ENCODE measurements at places on chromosomes 2 and 18.

DNA sequence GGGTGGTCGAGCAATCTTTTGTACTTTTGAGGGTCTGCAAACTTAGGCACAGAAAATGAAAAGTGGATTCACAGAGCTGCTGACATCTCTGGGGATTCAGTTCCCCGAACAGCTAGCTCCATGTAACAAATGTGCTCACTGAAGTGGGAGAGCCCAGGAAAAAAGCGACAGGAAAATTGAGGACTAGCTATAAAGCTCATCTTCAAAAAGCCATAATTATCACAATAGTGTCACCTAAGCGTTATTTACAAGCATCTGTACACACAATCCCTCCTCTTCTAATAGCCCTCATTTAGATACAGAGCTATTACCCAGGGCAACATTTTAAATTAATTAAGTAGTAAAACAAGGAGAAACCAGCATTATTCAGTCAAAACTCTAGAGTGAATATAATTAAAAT, 36.1 kb downstream of the RNF152 start:
- no peaks in the 10 kb centered on the region for H3K4me1 ChIP-seq
- H3K36me3 ChIP-seq: no peaks in the 10 kb centered on the region
- H3K27ac ChIP-seq: no peak overlapping the region

- DNase-seq: no peak
- H3K27ac ChIP-seq: no peak overlapping the region
- H3K4me3 ChIP-seq: no peak overlapping the region
- H3K4me1 ChIP-seq: no peaks in the 10 kb centered on the region
- no peaks in the 10 kb centered on the region for H3K36me3 ChIP-seq
- no peaks in the 10 kb centered on the region for H3K27me3 ChIP-seq
Observed at GRCh38 chr2:24813691-24814137, 20.5 kb downstream of the CENPO start.

GRCh38 chr2:72745679-72746368, 80.0 kb downstream of the EXOC6B start:
- peak; percentile 43 for DNase-seq
- H3K4me1 ChIP-seq: no peaks in the 10 kb centered on the region
- H3K4me3 ChIP-seq: no peak overlapping the region
- no peak overlapping the region for H3K27ac ChIP-seq

DNA sequence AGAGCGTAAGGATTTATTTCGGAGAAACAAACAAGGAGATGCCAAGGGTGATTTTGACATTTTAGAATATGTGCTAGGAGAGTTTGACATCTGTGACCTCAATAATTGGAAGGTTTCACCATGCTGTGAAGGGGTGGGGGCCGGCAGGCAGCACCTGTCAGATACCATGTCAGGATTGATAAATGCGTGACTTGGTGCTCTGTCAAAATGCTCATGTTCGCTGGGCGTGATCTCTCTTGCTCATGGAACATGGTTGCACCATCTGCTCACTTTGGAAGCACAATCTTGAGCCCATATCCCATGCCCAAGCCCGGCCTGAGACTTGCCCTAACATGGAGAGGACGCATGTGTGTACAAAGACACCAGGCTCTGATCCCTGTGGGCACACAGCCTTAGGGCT, 347.6 kb downstream of the RNF144A start:
- peaks cover 6% of the 10 kb centered on the region for H3K4me1 ChIP-seq
- H3K27me3 ChIP-seq: no peaks in the 10 kb centered on the region
- H3K27ac ChIP-seq: no peak overlapping the region
- H3K4me3 ChIP-seq: no peak overlapping the region

- no peaks in the 10 kb centered on the region for H3K36me3 ChIP-seq
- H3K27ac ChIP-seq: no peak overlapping the region
- no peak for DNase-seq
Observed at GRCh38 chr2:45812011-45812500, 160.6 kb downstream of the PRKCE start.

DNA sequence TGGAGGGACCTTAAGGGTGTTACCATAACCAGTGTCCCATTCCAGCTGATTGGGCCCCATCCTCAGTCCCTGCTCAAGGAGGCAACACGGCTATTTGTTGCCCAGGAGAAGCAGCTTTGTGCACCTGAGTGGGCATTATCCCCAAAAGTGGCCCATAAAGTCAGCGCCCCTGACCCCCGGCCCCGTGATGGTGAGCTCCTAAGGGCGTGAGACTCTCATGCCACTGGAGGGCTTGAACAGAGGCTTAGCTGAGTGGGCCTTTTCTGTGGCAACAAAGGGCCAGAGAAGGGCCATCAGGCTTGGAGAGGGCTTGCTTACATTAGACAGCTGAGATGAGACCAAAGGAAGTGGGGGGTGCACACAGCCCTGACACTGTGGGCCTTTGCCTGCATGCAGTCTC, 99.2 kb upstream of the RAB6C start:
- peaks cover 11% of the 10 kb centered on the region for H3K4me1 ChIP-seq
- no peaks in the 10 kb centered on the region for H3K27me3 ChIP-seq
- no peak overlapping the region for H3K27ac ChIP-seq
- H3K36me3 ChIP-seq: no peaks in the 10 kb centered on the region

DNA sequence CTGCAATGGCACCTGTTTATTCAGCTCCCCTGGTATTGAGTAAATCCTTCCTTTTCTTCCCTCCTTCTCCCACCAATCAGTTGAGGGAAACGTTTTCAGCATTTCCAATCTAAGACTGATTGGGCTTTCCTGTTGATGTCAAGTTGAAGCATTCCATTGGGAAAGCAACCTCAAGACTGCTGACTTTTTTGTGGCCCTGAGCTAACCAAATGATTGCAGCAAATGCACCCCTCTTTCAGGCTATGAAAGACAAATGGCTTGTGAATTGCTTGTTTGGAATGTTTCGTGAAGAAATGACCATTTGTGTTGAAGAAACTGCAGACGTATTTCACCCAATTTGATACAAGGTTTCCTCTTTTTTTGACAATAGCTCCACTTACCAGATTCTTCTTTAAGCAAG, 303.5 kb downstream of the EPHA4 start:
- no peak for DNase-seq
- no peaks in the 10 kb centered on the region for H3K36me3 ChIP-seq
- no peak overlapping the region for H3K27ac ChIP-seq
- H3K4me1 ChIP-seq: no peaks in the 10 kb centered on the region

- H3K36me3 ChIP-seq: no peaks in the 10 kb centered on the region
- no peak overlapping the region for H3K27ac ChIP-seq
- no peak overlapping the region for H3K4me3 ChIP-seq
Observed at GRCh38 chr2:65377556-65378192, 54.7 kb downstream of the SPRED2 start.

DNA sequence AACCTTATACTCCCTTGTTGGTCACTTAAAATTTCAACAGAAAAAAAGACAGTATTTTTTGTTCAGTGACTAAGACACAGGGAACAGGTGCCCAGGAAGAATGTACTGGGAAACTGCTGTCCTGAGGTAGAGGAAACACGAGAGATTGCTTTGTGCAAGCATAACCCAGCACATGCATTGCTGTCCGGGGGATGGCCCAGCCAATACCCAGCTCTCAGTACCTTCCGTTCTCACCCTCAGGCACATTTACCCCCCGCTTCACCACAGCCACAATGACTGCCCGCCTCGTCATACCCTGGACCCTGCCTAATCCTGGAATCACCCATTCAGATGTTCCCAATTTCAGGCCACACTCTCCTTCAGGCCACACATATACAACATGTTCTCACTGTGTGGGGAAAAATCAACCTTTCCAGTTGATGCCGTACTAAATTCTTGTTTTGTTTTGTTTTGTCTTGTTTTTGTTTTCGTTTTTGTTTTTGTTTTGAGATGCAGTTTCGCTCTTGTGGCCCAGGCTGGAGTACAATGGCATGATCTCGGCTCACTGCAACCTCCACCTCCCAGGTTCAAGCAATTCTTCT, 140.7 kb downstream of the ESCO1 start:
- peaks cover 5% of the 10 kb centered on the region for H3K27me3 ChIP-seq
- no peak for DNase-seq
- no peak overlapping the region for H3K27ac ChIP-seq
- peaks cover 2% of the 10 kb centered on the region for H3K36me3 ChIP-seq
- H3K4me1 ChIP-seq: no peaks in the 10 kb centered on the region

GRCh38 chr2:178473931-178474330, 4.5 kb downstream of the FKBP7 start:
- no peak for DNase-seq
- no peak overlapping the region for H3K4me3 ChIP-seq
- peaks cover 9% of the 10 kb centered on the region for H3K4me1 ChIP-seq
- no peaks in the 10 kb centered on the region for H3K27me3 ChIP-seq
- peaks cover 1% of the 10 kb centered on the region for H3K36me3 ChIP-seq
- H3K27ac ChIP-seq: no peak overlapping the region

DNA sequence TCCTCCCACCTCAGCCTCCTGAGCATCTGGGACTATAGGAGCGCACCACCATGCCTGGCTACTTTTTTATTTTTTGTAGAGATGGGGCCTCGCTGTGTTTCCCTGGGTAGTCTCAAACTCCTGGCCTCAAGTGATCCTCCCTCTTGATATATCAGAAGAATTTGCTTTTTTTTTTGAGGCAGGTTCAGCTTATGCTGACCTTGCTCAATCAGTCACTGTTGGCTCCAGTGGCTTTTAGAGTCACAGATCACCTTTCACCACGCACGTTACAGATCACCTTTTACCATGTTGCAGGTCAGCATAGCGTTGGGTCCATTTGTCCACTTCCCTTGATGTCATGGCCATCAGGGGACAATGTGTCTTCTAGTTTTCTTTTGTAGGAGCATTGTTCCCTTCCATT, 36.1 kb downstream of the DCAF17 start:
- peaks cover 78% of the 10 kb centered on the region for H3K36me3 ChIP-seq
- no peak overlapping the region for H3K27ac ChIP-seq
- DNase-seq: no peak
- peaks cover 5% of the 10 kb centered on the region for H3K4me1 ChIP-seq
- no peak overlapping the region for H3K4me3 ChIP-seq

- H3K4me3 ChIP-seq: no peak overlapping the region
- H3K27ac ChIP-seq: no peak overlapping the region
- no peaks in the 10 kb centered on the region for H3K36me3 ChIP-seq
- no peaks in the 10 kb centered on the region for H3K27me3 ChIP-seq
Observed at GRCh38 chr2:97792416-97792815, 79.0 kb downstream of the ZAP70 start.
